Activated CD8-positive, alpha-beta memory T cell treated with anti-CD3 and anti-CD28 coated beads for 4 hours (primary cell): ENCODE measurements at places on chromosomes 11 and 22.
A peak's percentile ranks its signal among the peaks of the same experiment; 100 is the strongest.

- DNase-seq = no peak
Observed at GRCh38 chr22:37418627-37419369, 8.5 kb downstream of the ELFN2 start.

DNA sequence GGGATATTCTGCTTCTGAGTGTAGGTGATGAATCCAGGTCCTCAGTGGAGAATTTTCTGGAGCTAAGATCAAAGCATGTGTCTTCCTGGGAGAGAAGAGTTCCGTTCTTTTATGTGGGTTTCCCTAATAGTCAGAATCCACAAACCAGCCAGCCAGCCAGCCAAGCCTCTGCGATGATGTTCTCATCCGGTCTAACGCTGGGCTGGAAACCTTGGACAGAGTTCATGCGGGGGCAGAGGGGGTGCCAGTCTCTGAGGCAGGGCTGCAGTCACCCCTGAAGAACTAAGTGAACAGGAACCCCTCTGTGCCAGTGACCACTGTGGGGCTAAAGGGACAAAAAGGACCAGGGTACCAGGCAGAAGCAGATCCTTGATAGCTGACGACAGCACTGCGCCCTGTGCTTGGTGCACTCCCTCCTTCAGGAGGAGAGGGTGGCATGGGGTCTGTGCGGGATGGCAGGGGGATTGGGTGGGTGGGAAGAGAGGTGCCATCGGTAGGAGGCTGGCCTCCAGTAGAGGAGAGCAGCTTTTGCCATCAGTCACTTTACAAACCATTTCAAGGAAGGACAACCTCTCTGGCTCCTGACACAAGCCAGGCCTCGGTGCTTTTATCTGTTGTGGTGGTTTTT, 27.1 kb downstream of the ADAMTS15 start:
- DNase-seq = no peak

GRCh38 chr11:70191495-70192140, 11.5 kb upstream of the FADD start:
- DNase-seq = no peak

- DNase-seq = no peak
Observed at GRCh38 chr22:37533995-37534394, 14.8 kb upstream of the CARD10 start.

GRCh38 chr11:1305501-1306056, 3.9 kb downstream of the TOLLIP start:
- no peak for DNase-seq

GRCh38 chr11:120739780-120740179, 228.2 kb downstream of the GRIK4 start:
- no peak for DNase-seq

DNA sequence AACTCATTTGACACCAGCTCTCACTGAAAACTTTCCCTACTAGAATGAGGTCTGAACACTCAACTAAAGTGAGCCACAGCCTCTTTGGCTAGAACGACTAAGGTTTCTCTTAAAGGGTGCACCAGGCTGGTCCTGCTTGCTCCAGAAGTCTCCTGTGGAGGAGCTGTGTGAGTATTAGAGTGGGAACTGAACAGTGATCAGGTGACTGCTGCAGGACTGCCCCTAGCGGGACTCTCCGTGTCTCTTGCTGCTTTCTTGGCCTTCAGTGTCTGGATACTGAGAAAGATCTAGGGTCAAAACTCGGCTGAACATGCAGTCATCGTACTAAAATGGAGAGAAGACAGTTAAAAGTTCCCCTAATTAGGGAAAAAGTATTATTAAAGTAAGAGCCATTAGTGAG, 34.6 kb downstream of the FAM118A start:
- DNase-seq = no peak

- DNase-seq = no peak
Observed at GRCh38 chr22:49638788-49639187, 188.9 kb downstream of the BRD1 start.

DNA sequence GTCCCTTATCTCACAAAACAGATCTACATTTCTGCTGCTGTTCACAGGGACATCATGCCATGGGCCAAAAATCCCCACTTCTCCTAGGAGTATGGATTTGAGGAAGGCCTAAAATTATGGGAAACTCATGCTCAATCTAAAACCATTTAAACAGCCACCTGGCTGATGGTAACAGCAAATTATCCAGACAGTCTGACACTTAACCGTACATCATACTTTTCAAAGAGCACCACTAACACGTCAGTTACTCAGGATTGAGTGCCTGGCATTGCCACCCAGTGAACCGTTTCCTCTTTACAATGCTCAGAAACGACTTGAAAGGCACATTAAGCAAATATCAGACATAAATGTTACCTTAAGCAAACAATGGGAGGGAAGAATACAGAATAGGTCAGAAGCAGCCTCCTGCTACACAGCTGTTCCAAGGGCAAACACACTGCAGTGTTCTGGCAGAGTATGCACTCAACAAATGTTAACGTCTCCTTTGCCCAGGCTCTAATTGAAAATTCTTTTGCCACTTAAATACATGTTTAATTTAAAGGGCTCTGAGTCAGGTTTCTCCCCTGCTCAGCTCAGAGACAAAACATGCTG, 18.8 kb upstream of the SLC36A4 start:
- no peak for DNase-seq

DNA sequence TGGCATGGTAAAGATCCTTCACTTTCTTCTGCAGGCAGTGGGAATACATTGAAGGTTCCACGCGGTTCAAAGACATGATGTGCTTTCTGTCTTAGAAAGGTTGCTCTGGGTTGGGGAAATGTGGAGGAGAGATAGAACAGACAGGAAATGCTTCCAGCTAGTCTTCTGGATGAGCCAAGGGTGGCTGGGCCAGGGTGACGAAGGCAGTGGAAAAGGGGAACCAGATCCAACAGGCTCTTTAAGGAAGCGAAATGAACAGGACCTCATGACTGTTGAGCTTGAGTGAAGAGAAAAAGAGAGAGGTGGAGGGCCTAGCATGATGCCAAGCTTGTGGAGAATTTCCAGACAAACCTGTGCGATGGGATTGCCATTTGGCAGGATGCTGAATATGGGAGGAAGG, 56.4 kb upstream of the LMO1 start:
- no peak for DNase-seq

DNA sequence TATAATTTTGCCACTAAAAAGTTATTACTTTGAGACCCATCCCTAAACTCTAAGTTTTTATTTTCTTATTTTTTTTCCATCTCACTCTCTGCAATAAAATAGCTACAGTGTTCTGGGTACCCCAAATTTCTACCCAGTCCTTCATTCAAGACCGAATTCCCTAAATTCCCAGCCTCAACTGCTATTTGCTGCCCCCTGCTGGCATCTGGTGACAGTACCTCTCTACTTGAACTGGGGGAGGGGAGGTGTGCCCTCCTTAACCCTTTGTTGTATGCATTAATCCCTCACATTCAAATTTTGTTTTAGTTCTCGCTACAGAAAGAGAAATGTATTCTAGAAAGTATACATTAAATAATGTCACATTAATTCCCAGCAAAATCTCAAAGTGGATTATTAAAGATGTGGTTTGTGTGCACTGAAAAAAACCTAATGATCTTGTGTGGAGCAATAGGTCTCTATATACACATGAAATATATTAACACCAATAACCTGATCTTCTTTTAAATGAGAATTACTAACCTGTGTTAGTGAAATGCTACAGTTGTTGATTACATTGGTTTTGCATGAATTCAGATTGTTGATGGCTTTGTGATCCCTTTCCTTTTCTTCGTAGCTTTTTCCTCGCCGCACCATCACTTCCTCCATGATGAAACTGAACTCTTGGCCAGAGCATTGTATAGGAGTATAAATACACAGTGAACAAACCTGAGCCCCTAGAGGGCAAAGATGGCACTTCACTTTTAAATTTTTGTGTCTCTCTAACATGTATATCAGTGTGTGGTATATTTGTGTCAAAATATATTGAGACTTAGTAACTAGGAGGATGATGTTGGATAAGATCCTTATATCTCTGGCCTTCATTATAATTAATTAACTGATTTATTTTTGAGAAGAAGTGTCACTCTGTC, 590.0 kb downstream of the METTL15 start:
- DNase-seq = no peak

DNA sequence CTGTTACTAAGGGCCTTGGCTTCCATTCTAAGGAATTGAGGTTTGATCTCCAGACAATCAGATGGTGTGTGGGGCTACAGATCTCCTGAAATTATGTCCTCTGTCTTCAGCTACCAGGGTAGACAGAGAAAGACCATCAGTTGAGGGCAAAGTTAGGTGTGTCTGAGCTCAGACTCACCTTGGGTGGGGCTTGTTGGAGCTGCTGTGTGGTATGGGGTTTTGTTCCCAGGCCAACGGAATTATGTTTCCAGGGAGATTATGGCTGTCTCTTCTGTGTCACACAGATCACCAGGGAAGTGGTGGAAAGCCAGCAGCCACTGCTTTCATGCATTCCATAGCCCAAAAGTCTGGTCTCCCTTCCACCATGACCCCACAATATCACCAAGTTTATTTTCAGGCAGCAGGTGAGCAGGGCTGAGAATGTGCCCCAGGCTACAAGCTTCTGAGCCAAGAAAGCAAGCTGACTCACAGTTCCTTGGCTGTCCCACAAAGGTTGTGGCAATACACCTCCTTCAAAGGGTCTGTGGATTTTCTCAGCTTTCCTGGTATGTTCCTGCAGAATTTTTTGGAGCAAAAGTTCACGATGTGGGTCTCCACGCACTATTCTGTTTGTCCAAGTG, 714.9 kb downstream of the LUZP2 start:
- no peak for DNase-seq

GRCh38 chr22:23215294-23216241, 35.3 kb downstream of the BCR start:
- no peak for DNase-seq

DNA sequence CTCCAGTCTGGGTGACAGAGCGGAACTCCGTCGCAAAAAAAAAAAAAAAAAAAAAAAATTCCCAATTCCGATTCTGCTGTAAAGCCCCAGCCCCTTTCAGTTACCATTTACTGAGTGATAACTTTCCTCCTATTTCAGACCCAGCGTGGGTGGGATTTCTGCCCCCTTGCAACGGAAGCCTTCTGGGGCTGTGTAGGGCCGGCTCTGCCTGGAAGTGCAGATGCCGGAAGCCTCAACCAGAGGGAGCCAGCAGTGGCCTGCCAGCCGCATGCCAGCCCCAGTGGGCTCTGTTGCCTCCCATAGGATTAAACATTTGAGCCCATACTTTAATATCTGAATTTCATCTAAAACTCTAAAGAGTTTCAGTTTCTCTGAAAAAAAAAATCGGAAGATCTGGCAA, 60.0 kb upstream of the NUP50 start:
- DNase-seq = no peak

GRCh38 chr22:20080445-20080775, 369 bp downstream of the DGCR8 start:
- peak; percentile 35 for DNase-seq

GRCh38 chr22:47533961-47534803, 771.7 kb downstream of the TBC1D22A start:
- no peak for DNase-seq

GRCh38 chr11:68574308-68574707, 110.0 kb upstream of the GAL start:
- DNase-seq = no peak

GRCh38 chr11:110317516-110317932, 21.1 kb upstream of the RDX start:
- DNase-seq = no peak

DNA sequence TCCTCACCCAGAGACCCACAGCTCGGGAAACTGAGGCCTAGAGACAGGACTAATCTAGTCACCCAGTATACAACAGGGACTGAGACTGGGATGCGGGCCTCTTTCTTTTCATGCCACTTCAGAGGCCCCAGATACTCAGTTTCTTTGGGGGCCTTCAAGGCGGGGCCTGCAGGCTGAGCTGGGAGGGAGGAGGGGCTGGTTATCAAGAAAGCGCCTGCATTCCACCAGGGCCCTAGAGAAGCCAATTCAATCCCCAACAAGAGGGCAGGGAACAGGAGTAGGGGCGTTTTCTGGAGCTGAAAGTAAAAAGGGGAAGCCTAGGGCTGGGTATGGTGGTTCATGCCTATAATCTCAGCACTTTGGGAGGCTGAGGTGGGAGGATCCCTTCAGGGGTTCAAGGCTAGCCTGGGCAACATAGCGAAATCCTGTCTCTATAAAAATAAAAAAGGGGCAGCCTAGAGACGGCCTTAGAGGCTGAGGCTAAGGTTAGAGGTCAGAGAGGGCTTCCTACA, 1.6 kb downstream of the ATG2A start:
- no peak for DNase-seq

DNA sequence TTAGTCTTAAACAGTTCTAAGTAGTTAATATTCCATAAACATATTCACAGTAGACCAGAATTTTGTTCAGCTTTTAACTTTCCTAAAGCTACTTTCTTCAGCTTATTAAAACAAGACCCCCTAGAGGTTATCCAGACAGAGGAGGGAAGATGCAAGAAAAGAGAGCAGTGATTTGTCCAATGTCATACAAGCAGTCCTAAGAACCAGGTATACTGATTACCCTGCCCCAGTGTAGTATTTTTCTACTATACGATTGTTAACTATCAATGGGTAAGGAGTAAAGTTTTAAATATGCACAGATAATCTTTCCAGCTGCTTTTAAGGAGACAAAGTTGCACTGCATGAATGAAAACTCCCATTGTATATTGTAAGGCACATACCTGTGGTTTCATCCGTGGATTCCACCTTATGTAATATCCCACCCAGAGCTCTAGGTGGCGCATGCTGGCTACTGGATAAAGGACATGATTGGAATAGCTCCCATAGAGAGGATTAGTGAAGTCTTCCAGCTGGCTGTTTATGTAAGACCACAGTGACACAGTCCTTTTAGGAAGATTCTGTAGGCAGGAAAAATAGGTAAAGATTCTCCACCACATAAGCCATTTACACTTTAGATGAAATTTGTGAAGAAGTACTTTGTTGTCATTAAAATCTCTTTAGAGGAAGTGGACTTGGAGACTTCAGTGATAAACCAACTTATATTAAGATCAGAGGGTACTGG, 45.6 kb downstream of the CEP57 start:
- DNase-seq = peak; percentile 18

- DNase-seq = no peak
Observed at GRCh38 chr22:35392357-35392756, 7.6 kb upstream of the MCM5 start.

- DNase-seq = no peak
Observed at GRCh38 chr11:37532271-37532670, 934.2 kb upstream of the RAG2 start.

- no peak for DNase-seq
Observed at GRCh38 chr11:111846636-111847035, 24.7 kb downstream of the ALG9 start.

DNA sequence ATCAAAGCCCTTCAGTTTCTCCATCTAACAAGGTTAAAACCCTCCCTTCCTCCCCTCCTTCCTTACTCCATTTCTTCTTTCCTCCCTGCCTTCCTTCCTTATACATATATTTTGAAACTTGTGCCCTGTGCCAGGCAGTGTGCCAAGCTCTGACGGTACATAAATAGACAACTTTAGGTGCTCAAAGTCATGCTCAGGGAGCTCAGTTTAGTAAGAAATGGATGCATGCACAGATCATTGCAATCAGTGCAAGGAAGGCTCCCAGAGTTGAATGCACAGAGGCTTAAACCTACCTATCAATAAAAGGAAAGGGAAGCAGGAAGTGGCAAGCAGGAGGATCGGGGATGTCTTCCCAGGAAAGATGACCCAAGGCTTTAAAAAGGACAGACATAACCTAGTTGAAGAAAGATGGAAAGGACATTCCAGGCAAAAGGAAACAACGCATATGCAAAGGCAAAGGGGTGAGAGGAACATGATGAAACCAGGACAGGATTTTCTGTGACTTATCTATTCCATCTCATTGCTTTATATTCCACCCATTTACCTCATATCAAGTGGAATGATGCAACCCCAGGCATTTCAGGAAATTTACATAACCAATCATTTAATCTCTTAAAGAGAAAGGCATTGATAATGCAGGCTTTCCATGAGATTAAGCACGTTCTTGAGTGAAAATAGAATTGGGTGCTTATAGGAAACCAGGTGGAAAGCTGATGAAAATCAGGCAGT, 13.2 kb downstream of the FZD4 start:
- DNase-seq = no peak

- no peak for DNase-seq
Observed at GRCh38 chr11:88175569-88176075, 379 bp upstream of the RAB38 start.
